ENCODE measurements at places on chromosomes 1 and 21. TPM values are rescaled to one million over a fixed set of nuclear protein-coding genes. Genes with fewer than 3 reads are reported as not detected.

INSRR gene
- 0.17 TPM for total RNA-seq

WNT4 gene
- total RNA-seq: not detected

TMEM167B gene
- 57.1 TPM for total RNA-seq

GJA8 gene
- total RNA-seq: not detected

RGS18 gene
- 0.12 TPM for total RNA-seq

MFSD2A gene
- 7.2 TPM for total RNA-seq

CHODL gene
- not detected for total RNA-seq

TRIM67 gene
- 0.12 TPM for total RNA-seq

IL10 gene
- total RNA-seq: 2.3 TPM

DNASE2B gene
- total RNA-seq: not detected

DNA sequence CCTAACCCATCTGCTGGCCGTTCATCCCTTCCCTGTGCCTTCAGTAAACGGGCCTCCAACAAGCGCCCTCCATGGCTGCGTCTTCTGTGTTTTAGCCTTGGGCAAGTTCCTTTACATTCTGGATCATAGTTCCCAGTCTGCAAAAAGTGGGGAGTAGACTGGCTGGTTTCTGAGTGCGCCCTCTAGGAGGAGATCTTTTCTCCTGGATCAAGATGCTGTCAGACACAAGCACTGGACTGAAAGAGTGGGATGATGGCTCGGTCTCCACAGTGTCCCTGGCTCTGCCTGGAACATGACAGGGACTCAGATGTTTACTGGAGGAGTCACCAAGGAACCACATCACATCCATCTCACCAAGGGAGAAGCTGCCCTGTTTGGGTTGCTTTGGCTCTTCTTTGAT lies 88.8 kb downstream of the PRDM2 start:
- H3K27me3 ChIP-seq: no peaks in the 10 kb centered on the region
- no peak overlapping the region for H3K4me3 ChIP-seq
- H3K27ac ChIP-seq: no peak overlapping the region
- peaks cover 19% of the 10 kb centered on the region for H3K36me3 ChIP-seq
- DNase-seq: no peak

GRCh38 chr1:54653036-54653435 lies 11.4 kb downstream of the MROH7 start:
- no peaks in the 10 kb centered on the region for H3K36me3 ChIP-seq
- H3K27me3 ChIP-seq: peaks cover 6% of the 10 kb centered on the region
- no peak for DNase-seq
- no peak overlapping the region for H3K4me3 ChIP-seq

GRCh38 chr1:46687093-46687659 lies 15.5 kb downstream of the TEX38 start:
- H3K27ac ChIP-seq: no peak overlapping the region
- H3K4me1 ChIP-seq: peaks cover 11% of the 10 kb centered on the region
- no peak overlapping the region for H3K4me3 ChIP-seq

DNA sequence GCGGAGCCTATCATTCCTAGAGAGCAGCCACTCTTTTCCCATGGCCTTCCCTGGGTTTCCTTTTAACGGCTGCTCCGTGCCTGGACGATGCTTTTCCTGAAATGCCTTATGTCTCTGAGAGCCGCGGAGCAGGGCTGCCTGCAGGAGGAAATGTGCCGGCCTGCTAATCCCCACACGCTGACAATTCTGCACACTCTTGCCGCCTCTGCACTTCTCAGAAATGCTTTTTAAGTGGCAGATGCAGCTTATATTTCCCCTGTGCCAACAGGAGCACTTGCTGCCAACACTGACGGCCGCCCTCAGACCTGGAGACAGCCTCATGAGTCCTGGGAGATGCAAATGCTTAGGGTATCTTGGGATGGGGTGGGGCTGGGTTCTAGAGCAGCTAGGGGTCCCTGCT lies 253.2 kb downstream of the GRIK3 start:
- H3K27ac ChIP-seq: no peak overlapping the region
- no peaks in the 10 kb centered on the region for H3K4me1 ChIP-seq
- H3K36me3 ChIP-seq: no peaks in the 10 kb centered on the region

DNA sequence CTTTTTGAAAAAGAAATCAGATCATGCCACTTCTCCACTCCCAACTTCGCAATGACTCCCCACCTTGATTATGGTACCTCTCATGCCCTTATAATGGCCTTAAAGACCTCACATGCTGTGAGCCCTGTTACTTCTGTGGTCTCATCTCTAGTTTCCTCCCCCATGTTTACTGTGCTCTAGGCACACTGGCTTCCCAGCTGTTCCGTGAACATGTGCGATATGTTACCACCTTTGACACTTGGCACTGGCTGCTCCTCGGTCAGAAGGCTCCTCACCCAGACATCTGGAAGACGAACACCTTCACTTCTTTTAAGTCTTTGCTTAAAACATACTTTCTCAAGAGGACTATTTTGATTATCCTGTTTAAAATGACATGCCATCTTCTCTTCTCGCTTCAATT lies 14.3 kb upstream of the NTMT2 start:
- no peak for DNase-seq
- H3K36me3 ChIP-seq: no peaks in the 10 kb centered on the region
- peaks cover 5% of the 10 kb centered on the region for H3K4me1 ChIP-seq
- no peak overlapping the region for H3K27ac ChIP-seq
- H3K4me3 ChIP-seq: no peak overlapping the region

- H3K27ac ChIP-seq: no peak overlapping the region
- H3K4me1 ChIP-seq: no peaks in the 10 kb centered on the region
- DNase-seq: no peak
- H3K4me3 ChIP-seq: no peak overlapping the region
Measured at GRCh38 chr1:22702296-22703085, 8.1 kb upstream of the EPHB2 start.

DNA sequence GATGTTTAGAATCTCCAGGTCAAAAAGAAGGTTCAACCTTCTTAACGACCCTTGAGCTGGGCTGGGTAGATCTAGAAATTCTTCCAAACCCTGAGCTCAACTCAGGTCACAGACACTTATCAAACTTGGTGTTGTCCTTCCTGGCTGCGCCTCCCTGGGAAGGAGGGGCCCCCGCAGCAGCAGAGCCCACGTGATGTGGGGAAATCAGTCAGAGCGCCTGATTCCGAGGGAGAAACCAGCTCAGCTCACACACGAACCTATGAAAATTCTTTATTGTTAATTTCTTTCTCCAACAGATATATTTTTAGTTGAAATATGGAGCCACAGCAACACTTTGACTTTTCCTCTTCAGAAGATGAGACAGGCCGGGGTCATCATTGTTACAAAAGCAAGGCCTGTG lies 24.3 kb upstream of the CLSTN1 start:
- no peak overlapping the region for H3K27ac ChIP-seq
- no peaks in the 10 kb centered on the region for H3K27me3 ChIP-seq
- no peak for DNase-seq
- peaks cover 20% of the 10 kb centered on the region for H3K4me1 ChIP-seq
- H3K36me3 ChIP-seq: no peaks in the 10 kb centered on the region
- H3K4me3 ChIP-seq: no peak overlapping the region

- H3K27ac ChIP-seq: no peak overlapping the region
- peak; percentile 54 for DNase-seq
Measured at GRCh38 chr1:115469703-115470476, 131.8 kb upstream of the NGF start.

GRCh38 chr1:209646558-209646957 lies 5.7 kb downstream of the LAMB3 start:
- no peak for DNase-seq
- H3K27ac ChIP-seq: no peak overlapping the region
- peaks cover 33% of the 10 kb centered on the region for H3K4me1 ChIP-seq
- H3K4me3 ChIP-seq: no peak overlapping the region
- no peaks in the 10 kb centered on the region for H3K36me3 ChIP-seq

- H3K4me3 ChIP-seq: no peak overlapping the region
- no peaks in the 10 kb centered on the region for H3K4me1 ChIP-seq
- no peaks in the 10 kb centered on the region for H3K36me3 ChIP-seq
- DNase-seq: no peak
- no peaks in the 10 kb centered on the region for H3K27me3 ChIP-seq
- no peak overlapping the region for H3K27ac ChIP-seq
Measured at GRCh38 chr1:79708646-79709265, 702.2 kb upstream of the ADGRL4 start.

- no peak for DNase-seq
- no peak overlapping the region for H3K27ac ChIP-seq
- peaks cover 2% of the 10 kb centered on the region for H3K36me3 ChIP-seq
- H3K4me1 ChIP-seq: no peaks in the 10 kb centered on the region
- no peak overlapping the region for H3K4me3 ChIP-seq
Measured at GRCh38 chr1:38613996-38614395, 245.6 kb downstream of the RRAGC start.

DNA sequence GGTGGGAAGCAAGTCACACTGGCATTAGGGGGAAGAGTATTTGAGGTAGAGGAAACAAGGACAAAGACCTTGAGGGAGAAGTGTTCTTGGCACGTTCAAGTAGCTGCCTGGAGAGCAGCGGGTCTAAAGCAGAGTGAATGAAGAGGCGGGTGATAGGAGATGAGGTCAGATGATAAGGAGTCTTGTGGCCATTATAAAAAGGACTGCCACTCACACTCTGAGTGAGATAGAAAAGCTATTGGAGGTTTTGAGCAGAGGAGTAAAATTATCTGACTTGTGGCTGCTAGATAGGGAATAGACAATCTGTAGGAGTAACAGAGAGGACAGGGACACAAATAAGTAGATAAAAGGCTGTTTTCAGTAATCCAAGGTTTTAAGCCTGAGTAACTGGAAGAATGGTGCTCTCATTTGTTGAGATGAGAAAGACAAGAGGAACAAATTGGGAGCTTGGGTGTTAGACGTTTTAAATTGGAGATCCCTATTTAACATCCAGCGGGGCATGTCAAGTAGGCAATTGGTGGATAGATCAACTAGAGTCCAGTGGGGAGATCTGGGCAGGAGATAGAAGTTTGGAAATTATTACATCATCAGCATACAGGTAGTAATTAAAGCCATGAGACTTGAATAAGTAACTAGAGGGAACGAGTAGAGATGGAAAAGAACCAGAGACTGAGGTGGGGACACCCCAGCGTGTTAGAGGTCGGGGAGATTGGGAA lies 43.7 kb downstream of the HENMT1 start:
- no peak overlapping the region for H3K27ac ChIP-seq
- H3K4me3 ChIP-seq: no peak overlapping the region
- H3K27me3 ChIP-seq: no peaks in the 10 kb centered on the region
- no peaks in the 10 kb centered on the region for H3K36me3 ChIP-seq

DNA sequence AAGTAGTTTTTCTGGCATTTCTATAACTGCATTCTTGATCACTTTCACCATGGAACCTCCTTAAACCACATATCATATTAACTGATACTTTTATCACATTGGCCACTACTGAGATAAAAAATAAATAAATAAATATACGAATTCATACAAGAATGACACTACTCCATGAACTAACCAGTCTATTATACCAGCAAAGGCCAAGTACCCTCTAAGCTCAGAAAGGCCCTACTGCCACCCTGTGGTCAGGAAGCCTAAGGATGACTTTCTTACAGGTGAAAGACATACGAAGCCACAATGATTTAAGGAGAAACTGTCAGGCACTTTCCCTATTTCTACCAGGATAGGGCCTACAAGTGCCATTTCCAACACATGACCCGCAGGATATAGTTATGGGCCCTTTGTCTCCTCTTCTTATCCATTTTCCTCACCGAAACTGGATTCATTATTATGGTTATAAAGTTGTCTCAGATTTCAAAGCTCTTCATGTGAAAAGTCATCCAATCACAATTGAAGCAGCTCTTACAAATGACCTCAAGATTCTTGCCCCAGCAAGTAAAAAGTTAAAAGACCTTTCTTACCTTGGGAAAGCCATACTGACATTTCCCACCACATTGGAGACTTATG lies 23.9 kb downstream of the DNAJC8 start:
- peaks cover 31% of the 10 kb centered on the region for H3K36me3 ChIP-seq
- no peak overlapping the region for H3K4me3 ChIP-seq
- H3K4me1 ChIP-seq: no peaks in the 10 kb centered on the region
- no peak overlapping the region for H3K27ac ChIP-seq

DNA sequence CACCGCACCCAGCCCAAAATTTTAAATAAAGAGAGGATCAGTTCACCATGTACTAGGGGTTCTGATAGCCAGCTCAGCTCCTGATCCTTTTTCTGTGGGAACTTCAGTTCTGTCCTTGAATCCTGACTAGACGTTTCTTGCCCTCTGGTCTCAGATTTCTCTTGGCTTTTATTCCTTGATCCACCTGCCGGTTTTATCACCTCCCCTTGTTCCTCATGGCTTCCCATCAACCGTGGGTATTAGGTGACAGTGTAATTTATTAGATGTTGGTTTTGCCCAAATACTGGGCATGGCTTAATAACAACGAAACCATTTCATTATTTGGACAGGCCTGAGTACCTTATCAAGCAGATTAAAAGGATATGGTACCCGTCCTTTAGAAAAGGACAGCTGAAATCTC lies 22.5 kb downstream of the SLC45A1 start:
- no peak overlapping the region for H3K4me3 ChIP-seq
- no peaks in the 10 kb centered on the region for H3K4me1 ChIP-seq
- DNase-seq: no peak
- H3K36me3 ChIP-seq: peaks cover 1% of the 10 kb centered on the region
- no peaks in the 10 kb centered on the region for H3K27me3 ChIP-seq

GRCh38 chr1:153349363-153350320 lies 1.0 kb upstream of the PGLYRP4 start:
- H3K36me3 ChIP-seq: no peaks in the 10 kb centered on the region
- DNase-seq: no peak
- peaks cover 28% of the 10 kb centered on the region for H3K4me1 ChIP-seq
- H3K27me3 ChIP-seq: peaks cover 43% of the 10 kb centered on the region
- no peak overlapping the region for H3K27ac ChIP-seq

GRCh38 chr1:228213917-228214808 lies 6.3 kb downstream of the OBSCN start:
- H3K27me3 ChIP-seq: no peaks in the 10 kb centered on the region
- H3K36me3 ChIP-seq: no peaks in the 10 kb centered on the region
- DNase-seq: no peak
- H3K4me3 ChIP-seq: peak overlapping the region; percentile 81

GRCh38 chr21:42845296-42845965 lies 33.9 kb downstream of the WDR4 start:
- no peak for DNase-seq
- no peak overlapping the region for H3K4me3 ChIP-seq
- H3K27ac ChIP-seq: no peak overlapping the region
- H3K4me1 ChIP-seq: peaks cover 9% of the 10 kb centered on the region
- peaks cover 41% of the 10 kb centered on the region for H3K36me3 ChIP-seq

DNA sequence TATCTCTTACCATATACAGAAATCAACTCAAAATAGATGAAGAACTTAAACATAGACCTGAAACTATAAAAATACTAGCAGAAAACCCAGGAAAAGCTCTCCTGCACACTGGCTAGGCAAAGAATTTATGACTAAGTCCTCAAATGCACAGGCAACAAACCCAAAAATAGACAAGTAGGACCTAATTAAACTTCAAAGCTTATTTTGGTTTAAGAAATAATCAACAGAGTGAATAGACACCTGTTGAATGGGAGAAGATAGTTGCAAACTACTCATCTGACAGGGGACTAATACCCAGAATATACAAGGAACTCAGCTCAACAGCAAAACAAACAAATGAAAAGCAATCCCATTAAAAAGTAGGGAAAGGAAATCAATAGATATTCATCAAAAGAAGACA lies 40.7 kb downstream of the WARS2 start:
- H3K36me3 ChIP-seq: peaks cover 2% of the 10 kb centered on the region
- H3K4me1 ChIP-seq: no peaks in the 10 kb centered on the region
- no peak overlapping the region for H3K4me3 ChIP-seq
- H3K27me3 ChIP-seq: no peaks in the 10 kb centered on the region
- H3K27ac ChIP-seq: no peak overlapping the region

- no peaks in the 10 kb centered on the region for H3K27me3 ChIP-seq
- H3K27ac ChIP-seq: no peak overlapping the region
- DNase-seq: no peak
- H3K4me1 ChIP-seq: no peaks in the 10 kb centered on the region
- H3K4me3 ChIP-seq: no peak overlapping the region
- no peaks in the 10 kb centered on the region for H3K36me3 ChIP-seq
Measured at GRCh38 chr1:69492286-69492685, 75.4 kb upstream of the LRRC7 start.

All from activated T-cell treated with anti-CD3 and anti-CD28 coated beads, Interleukin-2, amount 50 U/mL, for 72 hours (primary cell).